Activated CD4-positive, alpha-beta T cell treated with anti-CD3 and anti-CD28 coated beads, Interleukin-2, amount 50 U/mL, for 24 hours (primary cell): ENCODE measurements at places on chromosomes 12 and 14.

- no peak for DNase-seq
Observed at GRCh38 chr12:75891072-75891471, 140.5 kb downstream of the PHLDA1 start.

- no peak for DNase-seq
Observed at GRCh38 chr12:77600468-77600843, 230.2 kb upstream of the NAV3 start.

DNA sequence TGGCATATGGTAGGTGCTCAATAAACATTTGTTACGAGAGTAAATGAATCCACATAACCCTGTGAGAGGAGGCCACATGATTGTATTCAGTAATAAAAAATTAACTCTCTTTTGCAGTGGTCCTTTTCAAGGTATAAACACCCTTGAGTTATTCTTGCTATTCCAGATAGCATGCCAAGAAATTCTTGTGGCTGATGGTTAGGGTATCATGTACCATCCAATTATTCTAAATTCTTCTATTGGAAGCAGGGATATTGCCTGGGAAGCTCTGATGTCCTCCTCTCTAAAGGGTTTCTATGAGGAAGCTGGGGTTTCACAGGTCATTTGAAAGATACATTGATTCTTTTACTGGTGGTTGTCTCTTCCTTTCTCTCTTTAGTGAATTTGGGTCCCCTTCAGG lies 10.1 kb downstream of the AKAP6 start:
- no peak for DNase-seq

GRCh38 chr12:31620311-31620710 lies 29.4 kb upstream of the DENND5B start:
- DNase-seq, result no peak

GRCh38 chr12:64404470-64405256 lies 471 bp downstream of the XPOT start:
- peak; percentile 63 for DNase-seq

- no peak for DNase-seq
Observed at GRCh38 chr14:43983721-43984120, 523.4 kb downstream of the FSCB start.

GRCh38 chr12:84912198-84913128 lies at the start of gene SLC6A15:
Gene SLC6A15, minus strand, starts transcription at chr12:84912799. Its CDS starts 20,679 bp downstream, at chr12:84892120.
- no peak for DNase-seq

DNA sequence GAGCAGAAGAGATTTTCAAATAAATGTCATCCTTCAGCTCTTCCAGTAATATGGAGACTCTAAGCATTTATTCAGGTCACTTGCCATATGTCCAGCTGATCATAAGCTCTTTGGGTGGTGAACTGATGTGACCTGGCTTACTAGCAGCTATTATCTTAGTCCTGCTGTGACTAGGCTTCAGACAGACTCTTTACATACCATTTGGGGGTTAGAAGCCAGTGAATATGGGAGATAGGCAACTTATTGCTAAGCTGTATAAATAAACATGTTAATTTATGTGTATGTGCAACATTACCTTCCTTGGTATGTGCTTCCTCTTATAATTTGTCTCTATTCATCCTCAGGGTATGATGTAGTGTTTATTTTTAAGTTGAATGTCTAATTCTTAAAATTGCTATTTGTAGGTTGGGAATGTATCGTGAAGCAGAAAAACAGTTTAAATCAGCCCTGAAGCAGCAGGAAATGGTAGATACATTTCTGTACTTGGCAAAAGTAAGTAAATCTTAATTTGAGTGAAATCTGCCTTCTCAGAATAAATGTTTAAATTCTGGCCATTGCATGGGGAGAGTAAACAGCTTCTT lies 32.4 kb downstream of the TTC8 start:
- no peak for DNase-seq

DNA sequence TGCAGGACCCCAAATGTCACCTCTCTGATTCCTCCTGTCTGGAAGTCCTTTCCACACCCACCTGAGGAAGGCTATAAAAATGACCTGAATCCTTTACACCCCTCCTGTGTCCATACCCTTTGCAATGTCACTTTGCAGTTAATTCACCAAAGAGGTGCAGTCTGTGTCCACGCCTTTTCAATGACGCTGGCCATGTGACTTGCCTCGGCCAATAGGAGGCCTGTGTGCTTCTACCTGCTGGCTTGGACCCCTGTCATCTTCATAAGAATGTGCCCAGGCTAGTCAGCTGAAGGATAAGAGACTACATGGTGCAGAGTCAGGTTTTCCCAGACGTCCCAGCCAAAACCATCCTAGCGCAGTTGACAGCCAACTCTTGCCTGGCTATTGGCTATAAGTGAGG lies 101.4 kb downstream of the KSR2 start:
- no peak for DNase-seq

DNA sequence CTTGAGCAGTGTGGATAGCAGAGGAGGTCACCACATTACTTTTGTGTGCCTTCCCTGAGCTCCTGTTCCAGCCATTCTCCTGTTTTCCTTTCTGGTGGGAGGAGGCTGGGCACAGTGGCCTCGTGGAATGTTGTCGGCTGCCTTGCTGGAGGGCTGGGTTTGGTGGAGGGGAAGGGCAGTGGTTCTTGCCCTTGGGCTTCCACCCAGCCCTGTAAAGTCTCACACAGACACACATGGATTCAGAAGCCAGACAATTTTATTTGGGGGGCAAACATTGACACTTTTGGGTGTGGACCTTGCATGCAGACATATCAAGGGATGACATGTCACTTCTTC lies 866 bp downstream of the NPFF start:
- no peak for DNase-seq

DNA sequence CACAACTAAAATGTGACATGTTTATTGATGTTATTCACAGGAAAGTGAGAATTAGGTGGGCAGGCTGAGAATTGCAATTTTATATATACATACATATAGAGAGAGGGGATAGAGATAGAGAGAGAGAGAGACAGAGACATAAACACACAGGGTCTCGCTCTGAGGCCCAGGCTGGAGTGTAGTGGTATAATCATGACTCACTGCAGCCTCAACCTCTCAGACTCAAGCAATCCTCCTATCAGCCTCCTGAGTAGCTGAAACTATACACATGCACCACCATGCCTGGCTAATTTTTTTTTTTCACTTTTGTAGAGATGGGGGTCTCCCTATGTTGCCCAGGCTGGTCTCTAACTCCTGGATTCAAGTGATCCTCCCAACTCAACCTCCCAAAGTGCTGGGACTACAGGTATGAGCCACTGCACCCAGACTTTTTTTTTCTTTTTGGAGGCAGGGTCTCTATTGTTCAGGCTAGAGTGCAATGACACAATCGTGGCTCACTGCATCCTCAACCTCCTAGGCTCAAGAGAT lies 49.1 kb downstream of the R3HDM2 start:
- no peak for DNase-seq

GRCh38 chr12:38961012-38961411 lies 55.6 kb upstream of the CPNE8 start:
- DNase-seq, result no peak
